CD4-positive, alpha-beta T cell treated with Interferon gamma for 1 hour (primary cell): ENCODE measurements at places on chromosomes 4 and X.

GRCh38 chr4:47577779-47578553, 92.9 kb downstream of the ATP10D start:
- no peak for DNase-seq

- no peak for DNase-seq
These were observed 124.1 kb downstream of the SPCS3 start for GRCh38 chr4:176443646-176444409.

DNA sequence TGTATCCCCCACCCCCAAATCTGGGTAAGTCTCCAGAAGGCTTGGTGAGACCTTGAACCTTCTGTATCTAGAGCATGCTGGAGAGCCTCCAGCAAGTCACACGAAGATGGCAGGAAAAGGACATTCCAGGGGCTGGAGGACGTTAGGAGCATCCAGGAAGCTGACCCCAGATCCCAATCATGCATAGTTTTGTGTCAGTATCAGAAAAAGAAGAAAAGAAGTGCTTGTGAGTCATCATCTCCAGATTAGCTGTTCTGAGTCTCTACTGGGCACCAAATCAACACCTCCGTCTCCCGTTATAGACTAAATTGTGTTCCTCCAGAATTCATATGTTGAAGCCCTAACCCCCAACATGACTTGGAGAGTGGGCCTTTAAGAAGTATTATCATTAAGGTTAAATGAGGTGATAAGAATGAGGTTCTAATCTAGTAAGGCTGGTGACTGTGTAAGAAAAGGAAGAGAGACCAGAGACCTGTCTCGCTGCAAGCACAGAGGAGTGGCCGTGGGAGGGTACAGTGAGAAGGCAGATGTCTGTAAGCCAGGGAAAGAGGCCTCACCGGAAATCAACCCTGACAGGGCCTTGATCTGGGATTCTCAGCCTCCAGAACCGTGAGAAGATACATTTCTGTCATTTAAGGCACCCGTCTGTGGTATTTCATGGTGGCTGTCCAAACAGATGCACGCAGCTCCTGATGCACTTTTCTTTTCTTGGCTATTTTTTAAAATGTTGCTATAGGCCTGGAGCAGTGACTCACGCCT, 38.1 kb upstream of the CLDN24 start:
- no peak for DNase-seq

GRCh38 chrX:102659790-102660757, 8.8 kb downstream of the GPRASP1 start:
- DNase-seq: peak; percentile 79

DNA sequence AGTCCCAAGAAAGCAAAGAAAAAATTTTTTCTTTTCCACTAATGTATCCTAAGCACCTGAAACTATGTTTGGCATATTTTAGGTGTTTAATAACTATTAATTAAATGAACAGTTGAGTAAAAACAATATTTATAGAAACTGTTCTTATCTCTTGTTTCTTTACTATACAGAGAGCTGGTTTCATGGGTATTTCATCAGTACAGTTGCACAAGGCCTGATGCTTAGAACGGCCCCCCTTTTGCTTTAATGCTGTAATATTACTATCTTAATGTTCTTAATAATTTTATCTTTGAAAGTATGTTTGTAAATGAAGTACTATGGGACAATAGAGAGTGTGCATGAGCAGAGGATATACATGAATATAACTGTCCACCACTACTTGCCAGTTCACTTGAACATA, 479.1 kb upstream of the SLIT2 start:
- no peak for DNase-seq

- DNase-seq: no peak
These were observed 86.8 kb upstream of the FAM241A start for GRCh38 chr4:112058433-112058832.

DNA sequence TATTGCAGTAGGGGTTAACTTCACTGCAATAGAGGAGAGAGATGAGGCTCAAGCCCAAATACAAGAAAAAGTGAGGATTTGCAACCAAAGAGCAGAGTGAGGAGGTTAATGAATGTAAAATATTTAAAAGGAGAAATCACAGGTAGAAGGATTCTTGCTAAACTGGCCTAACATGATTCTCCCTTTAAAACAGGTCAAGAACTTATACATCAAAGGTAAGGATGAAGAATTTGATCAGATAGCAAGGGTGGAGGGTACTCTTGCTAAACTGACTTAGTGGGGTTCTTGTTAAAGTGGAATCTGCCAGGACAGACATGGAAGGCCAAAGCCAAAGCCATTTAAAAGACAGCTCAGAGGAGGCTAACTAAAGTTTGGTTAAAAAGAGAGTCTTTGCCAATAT, 193.0 kb downstream of the GABRB1 start:
- DNase-seq: no peak

- DNase-seq: no peak
These were observed 109.6 kb downstream of the EFNB1 start for GRCh38 chrX:68938244-68939004.

GRCh38 chr4:159926871-159927270, 824.0 kb downstream of the RAPGEF2 start:
- DNase-seq: no peak
